ENCODE measurements at places on chromosomes 6 and 20.

- DNase-seq: no peak
Observed at GRCh38 chr6:27267857-27268434, 20.4 kb downstream of the PRSS16 start.

- no peak for DNase-seq
Observed at GRCh38 chr6:24847402-24847801, 48.7 kb upstream of the ARMH2 start.

GRCh38 chr6:30494291-30494861 is 5.1 kb downstream of the HLA-E start:
- no peak for DNase-seq

- no peak for DNase-seq
Observed at GRCh38 chr6:67265996-67266921, 1368.8 kb upstream of the ADGRB3 start.
